ENCODE measurements at places on chromosomes 6 and 20. TPM values are rescaled to one million over a fixed set of nuclear protein-coding genes. Genes with fewer than 3 reads are reported as not detected.

- no peak for DNase-seq
These were observed 5.6 kb downstream of the EEF1A1 start for GRCh38 chr6:73515204-73515655.

The COL19A1 gene
- 0.26 TPM for polyA plus RNA-seq

GRCh38 chr6:12313992-12314589, 23.9 kb downstream of the EDN1 start:
- no peak for DNase-seq

GRCh38 chr6:118784641-118785164, 109.2 kb upstream of the ASF1A start:
- no peak for DNase-seq

GRCh38 chr20:2697768-2698167, 5.2 kb downstream of the EBF4 start:
- no peak for DNase-seq

DNA sequence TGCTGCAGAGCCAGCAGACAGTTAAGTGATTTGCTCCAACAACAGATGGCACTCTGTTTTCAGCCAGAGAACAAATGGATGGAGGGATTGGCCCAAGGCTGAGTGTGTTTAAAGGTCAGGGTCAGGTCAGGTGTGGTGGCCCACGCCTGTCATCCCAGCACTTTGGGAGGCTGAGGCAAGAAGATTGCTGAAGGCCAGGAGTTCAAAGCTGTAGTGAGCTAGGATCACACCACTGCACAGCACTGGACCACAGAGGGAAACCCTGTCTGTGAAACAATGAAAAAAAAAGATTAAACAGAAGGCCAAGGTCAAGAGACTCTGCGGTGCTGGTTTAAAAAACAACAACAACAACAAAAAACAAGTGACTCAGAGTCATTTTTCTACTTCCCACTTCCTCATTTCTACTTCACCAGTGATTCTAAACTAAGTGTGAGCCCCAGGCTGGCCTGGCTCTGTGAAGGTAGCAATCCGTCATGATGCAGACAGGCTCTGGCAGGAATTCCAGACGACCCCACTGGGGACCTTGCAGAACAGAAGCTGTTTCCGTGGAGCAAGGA, 42.5 kb upstream of the ARMC2 start:
- no peak for DNase-seq

DNA sequence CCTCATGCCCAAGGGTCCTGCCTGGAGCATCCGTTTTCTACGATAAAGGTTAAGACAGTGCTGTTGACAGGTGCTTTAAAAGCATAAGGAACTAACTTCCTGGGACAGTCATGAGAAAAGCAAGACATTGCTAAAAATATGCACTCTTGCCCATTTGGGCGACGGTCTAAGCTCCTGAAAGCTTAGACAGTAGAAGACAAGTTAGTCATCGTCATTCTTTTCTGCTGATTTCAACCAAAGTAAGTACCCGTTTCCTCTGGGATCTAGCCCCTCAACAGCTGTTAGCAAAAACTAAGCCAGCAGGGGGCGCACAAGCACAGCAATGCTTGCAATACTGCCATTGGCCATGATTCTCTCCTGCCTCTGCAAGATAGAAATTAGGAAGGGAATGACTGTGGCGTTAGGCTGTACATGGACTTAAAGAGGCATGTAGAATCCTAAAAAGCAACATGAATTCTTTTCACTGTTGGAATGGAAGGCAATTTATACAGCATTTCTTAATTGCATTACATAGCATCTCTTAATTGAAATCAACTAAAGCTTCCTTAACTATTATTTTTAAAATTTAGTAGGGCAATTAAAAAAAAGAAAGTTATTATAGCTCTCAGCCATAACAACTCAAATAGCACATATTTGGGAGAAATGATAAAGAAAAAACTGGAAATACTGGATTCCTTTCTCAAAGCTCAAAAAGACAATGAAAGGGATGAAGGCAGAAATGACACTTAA, 147.8 kb upstream of the RALGAPA2 start:
- DNase-seq = peak; percentile 89

The IPCEF1 gene
- 0.15 TPM for polyA plus RNA-seq

GRCh38 chr20:49706630-49707091, 7.0 kb downstream of the B4GALT5 start:
- DNase-seq = no peak

GRCh38 chr6:167505782-167506181, 180.9 kb downstream of the TTLL2 start:
- DNase-seq = no peak

- no peak for DNase-seq
These were observed 411.7 kb upstream of the SOX4 start for GRCh38 chr6:21181866-21182265.

DNA sequence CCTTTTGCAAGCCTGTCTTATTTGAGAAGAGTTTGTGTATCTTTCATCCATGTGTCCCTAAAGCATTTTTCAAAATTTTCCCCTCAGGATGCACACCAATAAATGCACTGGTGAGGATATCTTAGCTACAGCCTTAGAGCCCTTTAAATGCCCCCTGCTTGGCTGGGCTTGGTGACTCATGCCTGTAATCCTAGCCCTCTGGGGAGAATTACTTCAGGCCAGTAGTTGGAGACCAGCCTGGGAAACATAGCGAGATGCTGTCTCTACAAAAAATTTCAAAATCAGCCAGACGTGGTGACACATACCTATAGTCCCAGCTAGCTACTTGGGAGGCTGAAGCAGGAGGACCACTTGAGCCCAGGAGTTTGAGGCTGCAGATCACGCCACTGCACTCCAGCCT, 33.8 kb upstream of the PLCB4 start:
- DNase-seq = no peak

GRCh38 chr6:71287926-71288227, 734 bp upstream of the OGFRL1 start:
- DNase-seq = no peak

- no peak for DNase-seq
These were observed 6.5 kb upstream of the RNF24 start for GRCh38 chr20:4021906-4022305.

The HSPA1L gene
- 0.80 TPM for polyA plus RNA-seq

DNA sequence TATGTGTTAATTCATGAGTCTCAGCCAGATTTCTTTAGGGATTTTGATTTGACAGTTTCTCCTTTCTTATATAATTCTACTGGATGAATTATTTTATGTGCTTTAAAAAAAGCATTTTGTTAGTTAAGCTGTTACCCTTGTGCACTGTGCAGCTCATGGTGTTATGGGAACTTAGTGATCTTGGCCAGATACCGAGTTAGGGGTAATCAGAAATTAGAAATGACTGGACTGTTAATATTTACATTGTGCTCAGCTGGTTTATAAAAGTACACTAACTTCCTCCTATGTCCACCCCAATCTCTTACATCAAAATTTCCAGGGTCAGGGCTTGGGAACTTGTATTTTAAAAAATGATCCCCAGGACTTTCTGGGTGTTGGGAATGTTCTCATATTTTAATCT, 260.0 kb downstream of the ZFAND3 start:
- no peak for DNase-seq

DNA sequence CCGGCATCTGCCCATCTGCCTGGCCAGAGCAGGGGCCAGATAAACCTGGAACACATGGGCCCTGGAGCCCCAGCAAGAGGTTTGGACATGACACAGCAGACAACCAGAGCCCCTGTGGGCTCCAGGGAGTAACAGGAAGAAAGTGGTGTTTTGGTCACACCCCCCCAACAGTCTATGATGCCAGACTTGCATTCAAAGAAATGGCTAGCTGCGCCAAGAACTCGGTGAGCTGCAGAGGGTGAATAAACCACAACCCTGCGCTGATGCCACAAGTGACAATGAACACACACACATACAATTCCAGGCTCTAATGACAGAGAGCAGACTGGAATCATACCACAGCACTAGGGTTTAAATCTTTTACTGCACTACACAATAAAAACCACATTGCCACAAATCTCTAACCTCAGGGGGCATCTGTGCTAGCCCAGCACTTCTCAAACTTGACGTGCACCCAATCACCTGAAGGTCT, 34.0 kb downstream of the TRERF1 start:
- no peak for DNase-seq

Data from heart right ventricle (tissue), 16 donors.